Stimulated activated CD4-positive, alpha-beta T cell treated with anti-CD3 and anti-CD28 coated beads, Interleukin-1b, Interleukin-23, amount 100 ng/mL, for 1 hour (primary cell): ENCODE measurements at places on chromosomes 4 and X.

DNA sequence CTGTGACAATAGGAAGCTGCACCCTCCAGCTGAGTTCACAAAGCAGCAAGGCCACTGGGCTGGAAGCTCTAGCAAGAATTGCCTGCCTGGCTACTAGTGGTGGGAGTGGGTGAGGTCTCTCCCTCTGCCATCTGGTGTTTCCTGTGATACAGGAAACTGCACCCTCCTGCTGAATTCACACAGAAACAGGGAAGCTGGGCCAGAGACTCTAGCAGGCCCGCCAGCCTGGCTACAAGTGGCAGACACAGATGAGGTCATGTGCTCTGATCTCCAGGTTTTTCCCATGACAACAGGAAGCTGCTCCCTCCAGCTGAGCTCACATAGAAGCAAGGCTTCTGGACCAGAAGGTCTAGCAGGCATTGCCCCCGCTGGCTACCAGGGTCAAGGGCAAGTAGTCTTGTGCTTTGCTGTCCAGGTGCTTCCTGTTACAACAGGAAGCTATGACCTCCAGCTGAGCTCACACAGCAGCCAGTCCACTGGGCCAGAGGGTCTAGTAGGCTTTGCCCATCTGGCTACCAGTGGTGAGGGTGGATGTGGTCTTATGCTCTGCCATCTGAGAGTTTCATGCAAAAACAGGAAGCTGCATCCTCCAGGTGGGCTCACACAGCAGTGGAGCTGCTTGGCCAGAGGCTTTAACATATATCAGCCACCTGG lies 41.5 kb upstream of the ZXDA start:
- no peak for DNase-seq

DNA sequence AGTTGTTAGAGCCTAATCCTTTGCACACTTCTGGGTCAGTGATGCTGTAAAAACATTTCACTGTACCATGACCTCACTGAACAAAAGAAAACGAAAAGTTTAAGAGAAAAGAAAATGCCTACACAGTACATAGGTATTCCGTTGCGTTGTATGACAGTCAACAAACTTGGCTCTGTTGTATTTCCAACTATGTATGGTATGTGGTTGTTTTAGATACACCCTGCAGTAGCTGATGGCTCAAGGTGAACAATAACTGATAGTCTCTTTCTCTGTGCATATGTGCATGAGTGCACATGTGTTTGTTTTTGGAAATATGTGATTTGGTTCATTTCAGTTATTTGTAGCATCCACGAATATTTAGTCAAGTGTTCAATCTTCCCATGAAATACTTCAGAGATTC lies 176.0 kb downstream of the BMPR1B start:
- DNase-seq, result no peak

DNA sequence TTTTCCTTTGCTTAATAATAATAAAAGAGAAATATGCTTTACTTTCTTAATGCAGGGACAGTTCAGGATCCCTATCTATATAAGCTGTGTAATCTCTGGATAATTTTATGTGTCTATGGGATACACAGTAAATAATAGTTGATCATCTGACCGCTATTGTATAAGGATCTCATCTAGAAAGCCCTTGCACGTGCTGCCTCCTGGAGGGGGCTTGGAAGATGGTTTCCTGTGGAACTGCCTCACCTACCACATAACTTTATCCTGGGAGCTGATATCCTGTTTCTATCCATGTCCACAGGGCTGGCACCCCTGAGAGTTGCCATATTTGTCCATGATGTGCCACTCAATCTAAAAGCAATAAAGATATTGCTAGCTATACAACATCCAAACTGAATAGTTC lies 139.3 kb upstream of the FRMPD4 start:
- no peak for DNase-seq

- DNase-seq, result no peak
Measured at GRCh38 chrX:42695800-42696358, 82.1 kb downstream of the PPP1R2C start.

- DNase-seq, result no peak
Measured at GRCh38 chr4:13511101-13511500, 27.0 kb upstream of the RAB28 start.

DNA sequence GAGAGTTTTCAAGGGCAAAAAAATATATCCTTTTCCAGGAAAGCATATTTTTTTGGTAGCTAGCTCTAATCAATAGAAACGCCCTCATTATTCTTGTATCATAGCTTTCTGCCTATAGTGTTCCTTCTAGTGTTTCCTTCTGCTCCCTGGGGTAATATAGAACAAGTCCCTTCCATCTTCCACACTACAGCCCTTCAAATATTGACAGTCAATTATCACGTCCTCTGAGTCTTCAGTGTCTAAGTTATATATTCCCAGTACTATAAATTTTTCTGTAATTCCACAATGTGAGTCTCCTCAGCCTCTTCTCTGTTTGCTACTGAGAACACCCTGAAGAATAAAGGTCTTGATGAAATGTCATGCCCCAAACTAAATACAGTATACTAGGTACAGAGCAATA lies 1088.0 kb upstream of the PCDH7 start:
- DNase-seq, result no peak

GRCh38 chr4:184826691-184827270 lies 1.0 kb upstream of the ACSL1 start:
- DNase-seq, result no peak
